ENCODE measurements at places on chromosomes 6 and 20.

GRCh38 chr6:100378576-100378975 lies 86.1 kb downstream of the SIM1 start:
- no peak for DNase-seq

- no peak for DNase-seq
Measured at GRCh38 chr6:137849181-137849980, 17.7 kb upstream of the TNFAIP3 start.

DNA sequence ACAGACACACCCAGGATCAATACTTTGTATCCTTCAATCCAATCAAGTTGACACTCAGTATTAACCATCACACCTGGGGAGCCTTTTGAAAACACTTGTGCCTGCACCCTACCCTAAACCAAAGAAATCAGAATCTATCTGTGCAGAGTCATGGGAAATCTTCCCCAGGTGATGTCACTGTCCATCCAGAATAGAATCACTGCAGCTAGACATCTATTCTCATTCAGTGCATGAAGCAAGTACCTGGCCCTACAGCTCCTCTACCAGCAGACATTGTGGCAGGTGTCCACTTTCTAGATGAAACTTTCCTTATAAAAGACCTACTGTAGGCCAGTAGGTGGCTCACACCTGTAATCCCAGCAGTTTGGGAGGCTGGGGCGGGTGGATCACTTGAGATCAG lies 262.4 kb upstream of the MARCKS start:
- DNase-seq = no peak

DNA sequence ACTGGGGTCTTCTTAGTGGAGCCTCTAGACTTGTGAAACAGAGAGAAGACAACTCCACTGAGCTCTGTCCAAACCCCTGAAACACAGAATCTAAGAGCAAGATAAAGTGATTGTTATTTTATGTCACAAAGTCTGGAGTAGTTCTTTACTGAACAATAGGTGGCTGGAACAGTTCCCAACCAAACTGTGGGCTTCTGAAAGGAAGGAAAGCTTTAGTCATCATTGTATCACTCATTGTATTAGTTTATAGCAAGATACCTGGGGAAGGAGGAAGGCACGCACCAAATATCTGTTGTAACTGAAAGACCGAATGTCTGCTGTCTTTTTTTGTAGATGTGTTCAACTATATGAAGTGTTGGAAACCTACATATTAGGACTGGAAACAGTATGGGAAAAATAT lies 284.9 kb upstream of the TBX18 start:
- no peak for DNase-seq

DNA sequence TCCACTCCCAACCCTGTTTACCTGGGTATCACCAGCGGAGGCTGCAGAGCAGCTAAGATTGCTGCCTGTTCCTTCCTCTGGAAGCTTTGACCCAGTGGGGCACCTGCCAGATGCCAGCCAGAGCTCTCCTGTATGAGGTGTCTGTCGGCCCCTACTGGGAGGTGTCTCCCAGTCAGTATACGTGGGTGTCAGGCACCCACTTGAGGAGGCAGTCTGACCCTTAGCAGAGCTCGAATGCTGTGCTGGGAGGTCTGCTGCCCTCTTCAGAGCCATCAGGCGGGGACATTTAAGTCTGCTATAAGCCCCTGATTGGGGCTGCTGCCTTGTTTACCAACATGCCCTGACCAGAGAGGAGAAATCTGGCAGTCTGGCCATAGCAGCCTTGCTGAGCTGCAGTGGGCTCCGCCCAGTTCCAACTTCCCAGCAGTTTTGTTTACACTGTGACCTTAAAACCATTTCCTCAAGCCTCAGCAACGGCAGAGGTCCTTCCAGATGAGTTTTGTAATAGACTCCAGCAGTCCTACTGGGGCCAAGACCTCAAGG lies 2.8 kb downstream of the RAET1E start:
- DNase-seq = peak; percentile 53

GRCh38 chr20:17856837-17857605 lies 111.6 kb downstream of the SNX5 start:
- DNase-seq = no peak

DNA sequence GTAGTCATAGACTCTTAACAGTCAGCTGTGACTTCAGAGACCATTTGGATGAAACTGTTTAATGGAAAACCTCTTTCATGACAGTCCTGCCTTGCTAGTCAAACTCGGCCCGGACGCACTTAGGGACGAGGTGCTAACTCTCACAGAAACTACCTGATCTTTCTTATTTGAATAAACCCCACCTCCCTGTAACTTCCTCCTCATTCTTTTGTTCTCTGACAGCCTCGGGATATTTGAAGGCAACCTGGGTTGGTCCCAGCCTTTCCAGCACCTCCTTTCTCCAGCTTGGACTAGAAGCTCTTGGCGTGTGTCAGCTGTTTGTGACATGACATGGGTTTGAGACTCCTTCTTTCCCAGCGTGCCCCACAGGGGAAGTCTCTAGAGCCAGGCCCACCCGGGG lies 175.3 kb upstream of the EXOC2 start:
- DNase-seq = no peak

GRCh38 chr20:37274851-37275524 lies 13.4 kb upstream of the GHRH start:
- DNase-seq = no peak

- DNase-seq = no peak
Measured at GRCh38 chr6:100721256-100721655, 159.9 kb downstream of the ASCC3 start.

DNA sequence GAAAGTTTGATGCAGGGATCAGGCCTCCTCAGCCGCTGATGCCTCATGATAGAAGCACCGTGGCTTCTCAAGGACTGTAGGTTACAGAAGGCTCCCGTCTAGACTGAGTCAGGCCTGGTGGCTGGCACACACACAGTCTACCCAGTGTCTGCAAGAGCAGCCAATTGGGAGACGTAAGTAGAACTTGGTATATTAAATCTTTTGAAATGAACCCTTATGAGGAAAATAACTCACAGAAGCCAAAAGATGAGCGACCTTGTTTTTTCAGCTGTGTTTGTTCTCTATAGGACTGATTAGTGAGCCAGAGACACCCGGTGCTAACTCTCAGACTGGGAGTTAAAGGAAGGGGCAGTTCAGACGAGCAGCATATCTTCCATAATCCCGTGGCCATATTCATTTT lies 5.9 kb upstream of the PDE10A start:
- DNase-seq = no peak

GRCh38 chr20:8837396-8837795 lies 231.5 kb upstream of the PLCB4 start:
- DNase-seq = no peak

DNA sequence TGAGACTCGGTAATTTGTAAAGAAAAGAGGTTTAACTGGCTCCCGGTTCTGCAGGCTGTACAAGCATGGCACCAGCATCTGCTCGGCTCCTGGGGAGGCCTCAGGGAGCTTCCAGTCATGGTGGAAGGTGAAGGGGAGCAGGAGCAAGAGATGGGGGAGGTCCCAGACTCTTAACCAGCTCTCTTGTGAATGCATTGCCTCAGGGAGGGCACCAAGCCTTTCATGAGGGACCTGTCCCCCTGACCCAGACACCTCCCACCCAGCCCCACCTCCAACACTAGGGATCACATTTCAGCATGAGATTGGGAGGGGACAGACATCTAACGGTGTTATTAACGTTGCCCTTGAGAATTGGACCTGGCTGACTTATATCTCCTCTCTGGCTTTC lies 68.6 kb downstream of the PTPN1 start:
- no peak for DNase-seq

- DNase-seq = no peak
Measured at GRCh38 chr6:99346595-99346994, 2.9 kb downstream of the FAXC start.

DNA sequence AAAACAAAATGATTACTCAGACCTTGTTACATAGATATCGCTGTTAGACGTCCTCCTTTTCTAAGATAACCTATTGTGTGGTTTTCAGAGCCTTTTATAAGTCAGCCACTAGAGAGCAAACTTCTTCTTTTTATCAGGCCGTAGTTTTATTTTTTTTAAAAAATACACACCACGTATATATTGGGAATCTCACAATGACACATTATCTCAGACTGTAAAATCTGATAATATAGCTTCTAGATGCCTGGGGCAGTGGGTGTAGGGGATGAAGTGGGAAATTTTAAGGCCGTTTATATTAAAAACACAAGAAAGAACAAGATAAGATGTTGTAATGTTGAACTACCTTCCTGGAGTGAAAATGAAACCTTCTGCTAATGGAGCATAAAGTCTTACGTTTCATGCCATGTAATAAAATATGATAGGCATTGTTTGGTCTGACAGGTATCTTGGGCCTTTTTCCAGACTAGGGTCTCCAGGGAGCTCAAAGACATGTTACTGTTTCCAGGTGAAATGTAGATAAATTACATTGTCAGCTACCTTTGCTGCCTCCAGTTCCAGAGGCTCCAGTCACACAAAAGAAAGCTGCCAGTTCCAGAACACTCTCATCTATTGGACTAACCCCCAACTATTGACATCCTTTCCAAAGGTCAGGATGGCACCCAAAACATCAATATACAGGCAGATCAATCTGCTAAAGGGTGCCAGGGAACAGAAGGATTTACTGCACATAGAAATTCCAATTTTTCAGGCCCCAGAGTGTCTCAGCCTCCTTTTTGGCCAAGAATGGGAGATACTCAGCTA lies 130.2 kb upstream of the AKIRIN2 start:
- no peak for DNase-seq

- peak; percentile 73 for DNase-seq
Measured at GRCh38 chr6:7238900-7239589, 74.0 kb downstream of the SSR1 start.

GRCh38 chr6:112416866-112417265 lies 69.7 kb downstream of the RFPL4B start:
- no peak for DNase-seq

DNA sequence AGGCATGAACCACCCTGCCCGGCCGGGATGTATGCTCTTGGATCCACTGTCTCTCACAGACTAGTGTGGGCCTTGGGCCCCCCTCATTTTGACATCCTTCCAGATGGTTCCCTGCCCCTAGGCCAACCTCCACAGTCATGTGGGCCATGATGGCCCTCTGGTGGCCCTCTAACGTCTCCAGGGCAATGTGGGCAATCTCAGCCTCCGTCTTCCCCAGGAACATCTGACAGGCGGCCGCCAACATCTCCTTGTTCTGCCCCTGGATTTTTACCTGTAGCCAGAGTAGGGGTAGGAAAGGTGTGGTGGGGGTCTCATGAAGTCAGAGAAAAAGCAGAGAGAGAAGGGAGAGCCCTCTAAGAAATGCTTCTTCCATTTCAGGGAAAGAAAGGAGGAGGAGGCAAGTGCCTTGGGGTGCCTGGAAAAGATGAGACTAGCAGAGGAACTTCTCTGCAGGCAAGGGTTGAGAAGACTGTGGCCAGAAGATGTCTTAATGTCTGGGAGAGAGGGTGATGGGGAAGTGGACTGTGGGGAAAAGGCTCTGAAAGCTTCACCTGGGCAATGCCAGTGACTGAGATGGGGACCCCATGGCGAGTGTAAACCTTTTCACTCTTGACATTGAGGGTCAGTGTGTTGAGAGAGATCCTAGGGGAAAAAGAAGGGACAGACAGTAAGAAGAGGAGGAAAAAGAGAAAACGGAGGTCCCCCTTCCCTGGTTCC lies 1.3 kb downstream of the FLOT1 start:
- DNase-seq = no peak

DNA sequence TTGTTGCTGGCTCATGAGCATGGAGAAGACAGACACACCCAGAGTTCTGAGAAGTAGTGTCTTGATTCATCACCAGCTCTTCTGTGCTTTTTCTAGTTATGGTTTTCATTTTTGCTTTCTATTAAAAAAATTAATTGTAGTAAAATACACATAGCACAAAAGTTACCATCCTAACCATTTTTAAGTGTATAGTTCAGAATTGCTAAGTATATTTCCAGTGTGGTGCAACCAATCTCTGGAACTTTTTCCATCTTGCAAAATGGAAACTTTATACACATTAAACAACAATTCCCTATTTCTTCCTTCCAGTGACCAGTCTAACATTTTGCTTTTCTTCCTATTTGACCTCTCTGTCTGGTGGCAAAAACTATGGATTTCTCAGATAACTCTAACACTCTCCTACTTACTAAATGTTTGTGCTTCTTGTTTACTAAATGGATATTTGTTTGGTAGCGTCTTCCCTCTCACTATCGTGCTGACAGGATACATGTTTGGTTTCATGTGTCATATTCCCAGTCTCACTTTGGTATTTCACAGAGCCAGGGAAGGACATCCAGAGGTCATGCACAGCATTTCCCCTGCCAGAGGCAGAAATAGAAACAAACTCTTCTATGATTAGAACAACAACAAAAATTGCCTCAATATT lies 40.6 kb downstream of the TXLNB start:
- no peak for DNase-seq

- no peak for DNase-seq
Measured at GRCh38 chr6:101799531-101799930, 406.0 kb downstream of the GRIK2 start.

DNA sequence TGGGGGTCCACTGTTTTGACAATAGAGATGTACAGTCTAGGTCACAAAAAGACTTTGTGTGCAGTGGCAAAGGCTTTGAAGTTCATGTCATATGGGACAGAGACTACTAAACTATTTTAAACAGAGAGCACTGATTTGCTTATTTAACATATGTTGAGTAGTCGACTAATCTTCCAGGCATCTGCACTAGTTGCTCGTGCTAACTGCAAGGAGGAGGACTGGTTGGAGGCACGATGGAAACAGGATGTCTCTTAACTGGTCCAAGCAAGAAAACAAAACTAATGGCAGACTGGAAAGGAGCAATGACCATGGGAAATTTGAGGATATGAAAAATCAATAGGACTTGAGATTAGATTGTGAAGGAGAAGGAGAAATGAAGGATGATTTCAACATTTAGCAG lies 28.5 kb upstream of the ERVFRD-1 start:
- DNase-seq = no peak

DNA sequence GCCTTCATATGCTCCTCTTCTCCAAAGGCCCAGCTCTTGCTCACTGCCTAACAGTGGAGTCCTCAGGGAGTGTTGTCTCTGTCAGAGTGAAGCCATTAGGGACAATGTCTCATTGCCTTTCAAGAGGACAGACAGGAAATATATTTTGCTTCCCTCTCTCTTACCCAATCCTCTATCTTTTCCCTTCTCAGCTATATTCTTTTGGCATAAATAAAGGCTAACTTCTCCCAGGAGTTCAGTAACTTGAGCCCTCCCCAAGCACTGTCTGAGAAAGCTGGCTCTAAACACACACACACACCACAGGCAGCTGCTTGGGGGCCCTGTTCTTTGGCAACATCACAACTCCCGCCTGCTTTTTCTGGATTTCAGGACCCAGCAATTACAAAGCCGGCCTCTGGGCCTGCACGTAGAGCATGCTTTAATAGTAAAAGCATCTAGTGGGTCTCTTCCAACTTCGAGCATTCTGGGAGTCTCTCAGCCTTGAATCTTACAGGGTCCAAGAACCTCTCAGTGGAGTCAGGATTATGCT lies 34.7 kb upstream of the LAMA4 start:
- no peak for DNase-seq

DNA sequence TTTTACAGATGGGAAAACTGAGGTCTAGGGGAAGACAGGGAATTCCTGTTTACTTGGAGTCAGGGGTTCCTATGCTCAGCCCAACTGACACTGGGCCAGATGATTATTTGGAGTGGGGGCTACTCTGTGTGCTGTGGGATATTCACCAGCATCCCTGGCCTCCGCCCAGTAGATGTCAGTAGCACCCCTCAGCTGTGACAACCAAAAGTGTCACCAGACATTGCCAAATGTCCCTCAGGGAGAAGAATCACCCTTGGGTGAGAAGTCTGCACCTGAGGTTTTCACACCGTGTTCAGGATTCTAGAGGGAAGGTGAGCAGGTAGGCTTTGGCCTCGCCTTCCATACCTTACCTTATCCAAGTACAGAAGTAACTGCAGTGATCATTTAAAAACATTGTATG lies 27.6 kb downstream of the CDH26 start:
- no peak for DNase-seq

GRCh38 chr6:112362027-112362795 lies 15.1 kb downstream of the RFPL4B start:
- no peak for DNase-seq
